ENCODE measurements at places on chromosomes 5 and 9.

- DNase-seq, result no peak
These were observed 50.9 kb upstream of the MACIR start for GRCh38 chr5:103207653-103208052.

GRCh38 chr9:69809304-69809863, 11.2 kb upstream of the CFAP95 start:
- DNase-seq, result no peak

GRCh38 chr5:58383448-58383847, 76.4 kb downstream of the PLK2 start:
- DNase-seq, result no peak

DNA sequence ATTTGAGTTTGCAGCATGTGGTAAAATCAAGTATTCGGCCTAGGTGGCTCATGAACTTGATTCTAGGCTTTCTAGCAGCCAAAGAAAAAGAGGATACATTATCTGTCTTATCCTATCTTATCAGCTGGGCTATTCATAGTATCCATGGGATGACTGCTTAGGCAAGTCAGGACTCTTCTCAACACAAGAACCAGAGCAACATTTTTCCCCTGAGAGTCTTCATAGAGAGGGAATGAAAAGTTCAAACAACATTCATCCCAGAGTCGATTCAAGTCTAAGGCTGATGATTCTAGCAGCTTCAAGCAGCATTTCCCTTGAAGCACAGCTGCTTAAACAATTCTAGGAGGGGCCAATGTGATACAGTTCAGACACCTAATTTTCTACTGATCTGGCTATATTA, 3.0 kb downstream of the S100Z start:
- DNase-seq, result no peak

- DNase-seq, result no peak
These were observed 66.3 kb upstream of the PAPPA start for GRCh38 chr9:116087246-116087645.

- DNase-seq, result no peak
These were observed 1302.7 kb downstream of the EFNA5 start for GRCh38 chr5:106368021-106368420.

DNA sequence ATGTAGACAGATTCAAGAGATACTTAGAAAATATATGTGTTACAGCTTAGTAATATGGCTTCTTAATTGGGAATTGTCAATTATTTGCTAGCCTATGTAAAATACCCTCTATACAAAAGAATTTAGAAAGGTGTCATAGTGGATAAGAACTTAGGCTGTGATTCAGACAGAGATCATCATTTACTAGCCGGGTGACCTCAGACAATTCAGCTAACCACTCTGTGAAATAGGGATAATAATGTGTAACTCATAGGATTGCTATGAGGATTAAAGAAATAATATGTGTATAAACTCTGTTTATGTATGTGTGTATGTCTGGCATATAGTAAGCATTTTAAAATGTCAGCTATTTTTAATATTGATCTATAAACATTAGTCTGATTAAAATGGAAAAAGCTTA, 5.9 kb upstream of the LARS1 start:
- no peak for DNase-seq

DNA sequence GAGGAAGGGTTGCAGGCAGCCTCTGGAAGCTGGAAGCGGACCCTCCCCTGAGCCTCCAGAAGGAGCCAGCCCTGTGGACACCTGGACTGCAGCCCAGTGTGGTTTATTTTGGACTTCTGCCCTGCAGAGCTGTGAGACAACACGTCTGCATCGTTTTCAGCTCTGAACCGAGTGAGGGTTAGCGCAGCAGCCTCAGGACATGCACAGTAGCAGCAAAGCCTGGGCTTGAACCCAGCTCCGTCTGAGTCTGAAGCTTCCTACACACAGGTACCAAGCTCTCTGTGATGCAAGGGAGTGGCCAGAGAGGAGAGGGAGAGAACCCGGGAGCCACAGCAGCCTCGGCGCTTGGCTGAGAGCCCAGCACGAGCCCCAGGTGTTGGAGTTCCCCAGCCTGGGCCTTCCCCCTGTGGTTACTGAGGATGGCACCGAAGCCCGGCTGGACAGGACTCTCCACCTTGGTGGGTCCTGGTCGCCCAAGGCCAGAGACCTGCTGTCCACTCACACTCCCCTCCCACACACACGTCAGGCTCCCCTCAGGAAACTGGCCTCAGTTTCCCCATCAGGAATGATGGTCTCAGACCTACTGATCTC, 128.2 kb downstream of the OLFM1 start:
- DNase-seq, result no peak

DNA sequence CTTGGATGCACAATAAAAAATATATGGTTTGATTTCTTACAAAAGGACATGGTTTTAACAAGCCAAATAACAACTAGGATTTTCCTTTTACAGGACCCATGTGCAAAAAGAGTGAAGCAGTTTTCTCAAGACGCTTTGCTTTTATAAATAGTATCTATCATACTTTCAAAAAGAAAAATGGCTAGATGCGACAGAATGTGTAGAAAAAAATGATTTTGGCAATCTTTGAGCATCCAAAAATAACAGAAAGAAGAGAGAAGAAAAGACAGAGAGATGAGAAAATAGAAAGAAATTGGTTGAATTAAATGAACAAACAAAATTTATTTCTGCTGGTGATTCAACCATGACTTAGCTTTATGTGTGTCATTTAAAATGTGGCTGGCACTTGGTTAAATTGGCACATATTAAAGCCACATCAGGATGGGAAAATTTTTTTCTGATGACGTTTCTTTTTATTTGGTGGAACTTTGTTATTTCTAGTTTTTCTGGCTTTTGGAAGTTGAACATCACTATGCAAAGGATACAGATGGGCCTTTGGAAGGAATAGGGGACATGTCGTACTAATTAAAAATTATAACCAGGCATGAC, 35.6 kb upstream of the NREP start:
- DNase-seq, result no peak

DNA sequence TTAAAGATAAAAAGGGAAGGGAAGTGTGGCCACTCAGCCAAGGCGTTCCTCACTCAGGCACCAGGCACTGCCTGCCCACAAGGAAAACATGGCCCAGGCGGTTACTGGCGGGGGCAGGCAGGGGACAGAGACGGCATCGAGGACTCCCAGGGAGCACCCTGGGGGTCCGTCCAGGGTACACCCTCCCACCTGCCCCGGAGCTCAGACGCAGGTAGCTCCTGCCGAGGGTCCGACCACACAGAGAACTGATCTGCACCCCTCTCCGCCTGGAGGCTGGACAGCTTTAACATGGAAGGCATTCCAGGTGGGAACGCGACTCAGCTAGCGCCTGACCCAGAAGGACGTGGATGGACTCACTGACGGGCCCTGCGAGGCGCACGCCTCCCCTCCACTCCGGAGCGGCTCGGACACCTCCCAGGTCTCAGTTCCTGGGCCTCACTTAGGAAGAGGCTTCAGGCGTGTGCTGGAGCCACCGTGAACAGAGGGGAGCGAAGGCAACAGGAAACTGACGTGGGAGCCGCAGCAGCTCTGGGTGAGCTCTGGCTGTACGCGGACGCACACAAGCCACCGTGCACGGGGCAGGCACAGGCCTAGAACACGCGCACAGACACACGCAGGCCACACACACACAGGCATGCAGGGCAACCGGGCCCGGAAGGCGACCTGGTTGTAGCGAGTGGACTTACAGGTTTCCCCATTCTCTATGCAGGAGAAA, 47.5 kb downstream of the NKD2 start:
- DNase-seq, result no peak

DNA sequence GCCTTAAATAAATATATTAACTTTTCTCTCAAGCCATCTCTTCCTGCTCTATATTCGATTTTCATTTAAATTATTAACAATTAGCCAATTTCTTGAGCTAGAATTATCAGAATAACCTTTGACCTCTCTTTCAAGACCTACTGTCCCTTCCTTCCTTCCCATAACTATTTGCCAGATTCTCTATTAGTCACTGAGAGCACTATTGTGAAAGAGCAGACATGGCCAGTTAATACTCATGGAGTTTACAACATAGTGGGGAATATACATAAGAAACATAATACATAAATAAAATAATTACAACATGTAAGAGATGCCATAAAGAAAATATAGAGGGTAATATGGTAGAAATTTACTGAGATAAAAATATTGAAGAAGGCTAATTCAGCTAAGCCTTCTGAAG, 72.1 kb upstream of the CHD1 start:
- DNase-seq, result no peak

DNA sequence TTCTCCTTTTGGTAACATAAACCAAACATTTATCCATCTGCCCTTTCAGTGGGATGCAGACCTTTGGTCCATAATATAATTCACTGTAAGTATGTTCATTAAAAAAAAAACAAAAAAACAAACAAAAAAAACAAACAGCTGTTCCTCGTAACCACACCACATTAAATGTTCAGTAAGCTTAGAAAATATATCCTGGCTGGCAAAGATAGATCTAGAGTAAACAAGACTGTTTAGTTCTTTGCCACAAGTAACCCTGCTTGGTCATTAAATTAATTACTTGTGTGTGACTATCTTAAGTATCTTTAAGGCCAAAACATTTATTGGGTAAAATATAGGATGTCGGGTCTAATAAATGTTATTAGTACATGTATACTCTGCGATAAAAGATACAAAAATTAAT, 1717.1 kb downstream of the EFNA5 start:
- DNase-seq, result no peak

DNA sequence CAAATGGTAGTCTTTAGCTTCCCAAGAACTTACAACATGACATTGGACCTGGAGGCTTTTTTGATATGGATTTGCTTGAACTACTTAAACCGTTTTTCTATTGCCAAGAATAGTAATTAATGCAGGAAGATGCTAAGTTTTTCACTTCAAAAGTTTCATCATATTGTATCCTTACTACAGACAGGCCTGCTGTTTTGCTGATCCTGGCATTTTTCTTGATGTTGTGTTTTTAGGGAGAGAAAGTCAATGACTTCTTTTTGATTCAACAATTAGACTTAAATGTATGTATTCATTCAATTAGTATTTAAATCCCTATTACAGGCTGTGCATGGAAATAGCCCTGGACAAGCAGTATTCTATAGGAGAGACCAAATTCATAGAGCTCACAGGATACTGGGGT, 172.7 kb downstream of the TRPM3 start:
- DNase-seq, result no peak

GRCh38 chr5:177980743-177981151, 15.3 kb downstream of the PROP1 start:
- DNase-seq, result no peak

GRCh38 chr5:38018016-38018415, 178.2 kb upstream of the GDNF start:
- no peak for DNase-seq

GRCh38 chr5:53856506-53856905, 296.1 kb downstream of the NDUFS4 start:
- no peak for DNase-seq

DNA sequence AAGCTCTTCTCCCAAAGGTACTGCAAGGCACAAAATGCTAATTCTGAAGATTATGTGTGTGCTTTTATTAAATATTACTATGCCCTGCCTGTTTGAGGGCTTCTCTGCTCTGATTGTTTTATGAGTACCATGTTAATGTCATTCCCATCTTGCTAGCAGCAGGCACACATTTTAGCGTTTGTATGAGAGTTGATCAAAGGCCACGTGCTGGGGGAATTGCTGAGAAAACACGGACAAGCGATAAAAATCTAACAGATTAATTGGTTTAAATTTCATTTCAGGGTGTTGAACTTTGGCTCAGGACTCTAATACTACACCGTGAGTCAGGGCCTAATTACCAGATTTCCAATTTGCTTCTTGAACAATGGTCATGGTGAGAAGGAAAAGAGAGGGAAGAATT, 298.4 kb downstream of the EBF1 start:
- DNase-seq, result no peak

DNA sequence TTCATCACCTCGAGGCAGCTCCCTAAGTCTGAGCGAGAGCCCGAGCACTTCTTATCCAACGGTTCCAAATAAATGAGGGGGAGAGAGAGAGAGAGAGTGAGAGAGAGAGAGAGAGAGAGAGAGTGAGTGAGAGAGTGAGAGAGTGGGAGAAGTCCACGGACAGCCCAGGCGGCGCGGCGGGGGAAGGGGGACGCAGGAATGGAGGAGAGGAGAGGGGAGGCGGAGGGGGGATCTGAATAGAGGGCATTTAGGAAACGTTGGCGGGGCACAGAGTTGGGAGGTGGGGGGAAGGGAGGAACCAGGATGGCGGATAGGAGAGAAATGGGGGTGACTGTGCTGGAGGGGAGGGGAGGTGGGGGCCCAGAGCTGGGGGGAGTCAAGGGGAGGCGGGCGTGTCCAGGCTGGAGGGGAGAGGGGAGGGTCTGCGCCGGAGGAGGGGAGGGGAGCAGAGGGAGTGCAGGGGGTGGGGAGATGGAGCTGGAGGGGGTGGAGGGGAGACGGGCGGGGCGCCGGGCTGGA, 398 bp upstream of the BASP1 start:
- no peak for DNase-seq

GRCh38 chr9:75183306-75183705, 95.0 kb downstream of the OSTF1 start:
- no peak for DNase-seq

GRCh38 chr5:91111473-91112238, 271.5 kb downstream of the ARRDC3 start:
- DNase-seq, result no peak

DNA sequence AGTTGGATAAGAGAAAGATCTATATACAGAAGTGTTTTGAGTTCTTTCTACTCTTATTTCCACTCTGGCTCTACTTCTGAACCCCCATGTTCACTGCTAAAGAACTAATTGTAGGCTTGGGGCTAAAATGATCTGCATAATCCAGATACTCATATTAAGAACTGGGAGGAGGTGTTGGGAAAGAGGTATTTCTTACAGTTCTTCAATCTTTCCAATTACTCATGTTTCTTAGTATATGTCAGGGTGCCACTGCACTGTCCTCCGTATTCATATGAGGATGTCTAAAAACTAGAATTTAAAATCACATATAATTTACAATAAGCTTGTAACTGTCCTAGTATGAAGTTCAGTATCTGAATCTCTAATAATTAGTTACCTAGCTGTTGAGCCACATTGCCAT, 12.7 kb downstream of the NIPBL start:
- no peak for DNase-seq

DNA sequence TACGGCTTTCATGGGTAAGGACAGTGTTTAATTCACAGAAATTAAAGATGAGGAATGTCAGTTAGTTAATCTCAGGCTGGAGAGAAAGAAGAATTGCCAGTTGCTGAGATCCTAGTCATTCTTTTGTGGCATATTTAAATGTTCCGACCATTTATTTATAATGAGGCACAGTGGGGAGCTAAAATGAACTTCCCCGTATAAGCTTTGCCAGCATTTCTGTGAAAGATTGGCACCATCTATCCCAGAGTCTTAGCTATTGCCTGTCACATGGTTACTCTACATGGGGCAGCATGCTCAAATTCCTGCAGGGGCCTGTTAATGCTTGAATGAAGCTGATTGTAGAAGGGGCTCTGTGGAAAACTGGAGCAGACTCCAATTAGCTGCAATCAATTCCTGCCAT, 314.1 kb downstream of the PRELID2 start:
- DNase-seq, result no peak

DNA sequence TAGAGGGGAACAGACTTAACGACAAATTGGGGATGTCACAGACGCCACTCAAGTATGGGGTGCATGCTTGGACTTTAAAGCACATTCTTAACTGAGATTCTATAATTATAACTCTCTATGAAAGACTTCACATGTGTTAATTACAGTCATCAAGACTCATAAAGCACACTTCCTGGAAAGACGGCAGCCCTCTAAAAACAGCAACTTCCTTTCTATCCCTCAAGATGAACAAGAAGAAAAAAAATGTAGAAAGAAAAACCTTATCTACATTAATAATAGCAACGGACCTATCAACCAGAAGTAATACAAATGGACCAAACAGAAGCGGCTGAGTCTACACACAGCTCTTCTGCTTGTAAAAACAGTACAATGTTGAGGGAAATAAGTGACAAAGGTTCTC, 21.2 kb downstream of the GNAQ start:
- no peak for DNase-seq

Measured in CD4-positive, alpha-beta memory T cell (primary cell).